NCI-H1105 (cell line): ENCODE measurements at places on chromosomes 1 and 21.

DNA sequence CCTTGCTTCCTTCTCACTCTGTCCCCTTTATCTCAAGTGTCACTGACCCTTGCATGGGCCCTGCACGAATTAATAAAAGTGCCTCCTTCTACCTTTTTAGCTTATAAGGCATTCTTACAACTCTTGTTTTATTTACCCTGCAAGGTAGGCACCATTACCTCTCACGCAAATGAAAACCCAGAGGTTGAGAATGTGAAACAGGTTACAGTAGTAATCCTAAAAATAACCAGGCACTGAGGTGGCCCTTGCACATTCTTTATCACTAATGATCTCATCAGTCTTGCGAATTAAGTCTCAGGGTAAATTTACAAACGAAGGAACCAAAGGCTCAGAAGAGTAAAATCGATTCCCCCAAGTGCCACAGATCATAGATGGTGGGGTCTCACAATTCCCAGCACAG is 3.7 kb downstream of the GLIS1 start:
- DNase-seq = no peak

GRCh38 chr1:182786223-182786994 is 3.2 kb upstream of the NPL start:
- DNase-seq = peak; percentile 36

DNA sequence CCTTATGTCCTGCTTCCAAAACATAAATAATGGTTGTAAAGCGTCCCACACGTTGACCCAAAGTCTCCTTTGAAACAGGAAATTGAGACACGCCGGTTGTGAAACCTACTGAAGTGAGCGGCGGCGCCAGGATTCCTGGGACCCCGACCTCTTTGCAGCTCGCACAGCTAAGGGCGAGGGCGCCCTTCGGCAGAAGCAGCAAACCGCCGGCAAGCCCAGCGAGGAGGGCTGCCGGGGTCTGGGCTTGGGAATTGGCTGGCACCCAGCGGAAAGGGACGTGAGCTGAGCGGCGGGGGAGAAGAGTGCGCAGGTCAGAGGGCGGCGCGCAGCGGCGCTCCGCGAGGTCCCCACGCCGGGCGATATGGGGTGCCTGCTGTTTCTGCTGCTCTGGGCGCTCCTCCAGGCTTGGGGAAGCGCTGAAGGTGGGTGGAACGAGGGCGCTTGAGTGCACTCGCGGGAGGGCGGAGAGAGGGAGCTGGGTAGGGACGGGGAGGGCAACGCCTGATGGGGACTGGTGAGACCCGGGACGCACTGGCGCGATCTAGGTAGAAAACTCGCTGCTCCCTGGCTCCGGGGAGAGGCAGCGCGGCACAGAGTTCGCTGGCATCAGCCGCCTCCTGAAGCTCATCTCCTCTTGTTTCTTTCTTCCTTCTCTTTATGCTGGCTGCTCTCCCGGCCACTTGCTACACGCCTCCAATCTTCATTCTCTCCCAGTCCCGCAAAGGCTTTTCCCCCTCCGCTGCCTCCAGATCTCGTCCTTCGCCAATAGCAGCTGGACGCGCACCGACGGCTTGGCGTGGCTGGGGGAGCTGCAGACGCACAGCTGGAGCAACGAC is at the start of gene CD1D:
Gene CD1D, plus strand, starts transcription at position 155 of the 836 bp plus-strand sequence. Its CDS starts 207 bp downstream, at position 362.
- DNase-seq = peak; percentile 88

DNA sequence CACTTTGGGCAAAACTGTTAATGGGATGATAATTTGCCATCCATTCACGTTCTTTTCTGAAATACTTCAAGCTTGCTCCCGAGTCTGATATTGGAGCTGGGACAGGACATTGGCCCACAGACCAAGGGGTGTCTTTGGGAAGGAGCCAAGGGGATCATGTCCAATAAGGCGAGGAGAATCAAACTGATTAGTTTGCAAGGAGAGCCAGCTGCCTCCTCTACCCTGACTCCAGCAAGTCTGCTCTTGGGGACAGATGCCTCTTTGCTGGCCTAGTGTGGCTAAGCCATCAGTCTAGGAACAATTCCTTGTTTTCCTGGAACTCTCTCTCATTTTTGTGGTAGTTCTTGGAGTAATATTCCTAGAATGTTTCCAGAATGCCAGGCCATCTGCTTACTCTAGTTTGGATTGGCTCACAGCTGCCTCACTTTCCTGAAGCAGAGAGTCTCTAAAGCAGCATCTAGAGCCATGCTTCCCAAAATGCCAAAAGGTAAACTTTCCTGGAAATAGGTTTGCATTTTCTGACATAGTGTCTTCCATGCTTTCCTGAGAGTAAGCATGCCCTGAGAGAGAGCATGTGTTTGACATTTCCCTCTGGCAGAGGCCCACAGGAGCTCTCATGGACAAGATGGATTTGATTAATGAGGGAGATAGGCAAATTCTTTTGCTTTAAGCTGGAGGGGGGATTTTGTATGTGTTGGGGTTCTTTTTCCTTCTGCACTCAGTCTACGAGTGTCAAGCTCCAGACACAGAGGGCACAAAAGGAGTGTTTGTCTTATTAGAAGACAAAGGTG is 145.6 kb downstream of the GDAP2 start:
- DNase-seq = no peak

- no peak for DNase-seq
These were observed 54.0 kb downstream of the LTN1 start for GRCh38 chr21:28938726-28939125.

DNA sequence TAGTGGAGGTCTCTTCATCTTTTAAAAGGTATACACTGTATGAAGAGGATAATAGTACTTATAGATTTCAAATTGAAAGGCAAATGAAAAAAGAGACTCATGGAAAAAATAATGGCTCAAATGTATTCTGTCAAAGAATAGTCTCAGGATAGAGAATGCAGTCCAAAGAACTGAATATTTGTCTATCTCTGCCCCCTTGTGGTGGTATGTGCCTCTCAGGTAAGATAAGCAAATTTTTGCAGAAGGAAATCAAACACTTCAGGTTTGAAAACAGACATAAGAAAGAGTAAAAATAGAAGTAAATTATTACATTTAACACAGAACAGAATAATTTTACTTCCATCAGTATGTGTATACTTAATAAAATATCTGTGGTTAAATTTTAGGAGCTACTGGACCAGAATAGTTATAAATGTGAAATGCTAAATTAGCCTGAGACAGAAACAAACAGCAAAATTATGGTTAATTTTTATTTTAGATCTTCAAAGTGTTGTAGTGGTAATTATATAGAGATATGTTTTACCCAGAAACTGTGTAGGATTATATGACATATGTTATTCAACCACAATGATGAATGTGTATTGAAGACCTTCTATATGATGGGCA is 164.4 kb upstream of the PALMD start:
- DNase-seq = peak; percentile 78

DNA sequence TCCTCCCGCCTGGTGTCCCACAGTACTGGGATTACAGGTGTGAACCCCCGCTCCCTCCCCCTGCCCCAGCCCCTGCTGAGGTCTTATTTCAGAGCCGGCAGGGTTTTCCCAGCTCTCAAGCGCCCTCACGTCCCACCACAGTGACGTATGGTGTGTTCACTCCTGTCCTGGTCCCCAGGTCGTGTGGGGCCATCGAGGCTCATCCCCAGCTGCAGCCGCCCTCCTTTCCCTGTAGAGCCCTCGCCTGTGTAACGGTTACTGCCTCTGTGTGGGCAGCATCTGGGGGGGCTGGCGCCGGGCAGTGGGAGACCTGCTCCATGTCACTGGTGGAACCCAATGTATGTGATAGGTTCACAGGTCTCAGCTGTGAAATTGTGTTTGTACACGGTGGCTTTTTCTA is 23.2 kb downstream of the SKI start:
- DNase-seq = no peak

DNA sequence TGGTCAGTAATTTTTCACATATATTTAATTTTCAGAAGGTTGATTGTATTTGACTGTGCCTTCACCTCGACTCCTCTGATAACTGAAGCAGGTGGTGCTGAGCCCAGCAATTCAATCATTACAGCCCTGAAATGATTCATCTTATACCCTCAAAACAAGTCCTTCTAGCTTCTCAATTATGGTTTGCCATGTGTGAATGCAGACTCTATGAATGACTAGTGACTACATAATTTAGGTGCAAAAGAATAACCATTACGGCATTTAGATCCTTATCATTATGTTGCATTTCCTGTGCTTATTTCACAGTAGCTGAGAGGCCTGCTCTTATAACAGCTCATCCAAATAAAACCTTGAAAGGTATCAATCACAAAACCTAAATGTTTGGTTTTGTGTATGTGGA is 54.0 kb upstream of the COL11A1 start:
- peak; percentile 44 for DNase-seq

DNA sequence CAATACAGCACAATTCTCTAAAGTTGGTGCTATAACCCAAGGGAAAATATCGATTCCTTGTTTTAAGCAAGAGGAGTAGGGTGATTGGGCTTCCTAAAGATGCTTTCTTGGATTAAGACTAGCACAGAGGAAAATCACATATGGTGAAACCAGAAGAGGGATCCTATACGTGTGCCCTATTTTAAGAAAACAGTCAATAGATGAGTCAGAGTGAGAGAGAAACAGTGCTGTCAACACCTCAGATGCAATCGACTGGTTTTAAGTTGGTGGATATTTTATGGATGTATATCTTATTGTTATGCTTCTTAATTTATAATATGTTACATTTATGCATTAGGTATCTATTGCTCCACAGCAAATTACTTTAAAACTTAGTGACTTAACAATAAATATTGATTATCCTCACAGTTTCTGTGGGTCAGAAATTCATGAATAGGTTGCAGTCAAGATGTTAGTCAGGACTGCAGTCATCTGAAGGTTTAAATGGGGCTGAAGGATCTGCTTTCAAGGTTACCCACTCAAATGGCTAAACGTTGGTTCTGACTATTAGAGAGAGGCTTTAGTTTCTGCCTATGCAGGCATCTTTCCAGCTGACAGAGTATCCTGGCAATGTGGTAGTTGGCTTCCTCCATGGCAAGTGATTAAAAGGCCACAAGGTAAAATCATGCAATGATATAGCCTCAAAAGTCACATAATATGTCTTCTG is 61.6 kb upstream of the DEPDC1 start:
- no peak for DNase-seq

DNA sequence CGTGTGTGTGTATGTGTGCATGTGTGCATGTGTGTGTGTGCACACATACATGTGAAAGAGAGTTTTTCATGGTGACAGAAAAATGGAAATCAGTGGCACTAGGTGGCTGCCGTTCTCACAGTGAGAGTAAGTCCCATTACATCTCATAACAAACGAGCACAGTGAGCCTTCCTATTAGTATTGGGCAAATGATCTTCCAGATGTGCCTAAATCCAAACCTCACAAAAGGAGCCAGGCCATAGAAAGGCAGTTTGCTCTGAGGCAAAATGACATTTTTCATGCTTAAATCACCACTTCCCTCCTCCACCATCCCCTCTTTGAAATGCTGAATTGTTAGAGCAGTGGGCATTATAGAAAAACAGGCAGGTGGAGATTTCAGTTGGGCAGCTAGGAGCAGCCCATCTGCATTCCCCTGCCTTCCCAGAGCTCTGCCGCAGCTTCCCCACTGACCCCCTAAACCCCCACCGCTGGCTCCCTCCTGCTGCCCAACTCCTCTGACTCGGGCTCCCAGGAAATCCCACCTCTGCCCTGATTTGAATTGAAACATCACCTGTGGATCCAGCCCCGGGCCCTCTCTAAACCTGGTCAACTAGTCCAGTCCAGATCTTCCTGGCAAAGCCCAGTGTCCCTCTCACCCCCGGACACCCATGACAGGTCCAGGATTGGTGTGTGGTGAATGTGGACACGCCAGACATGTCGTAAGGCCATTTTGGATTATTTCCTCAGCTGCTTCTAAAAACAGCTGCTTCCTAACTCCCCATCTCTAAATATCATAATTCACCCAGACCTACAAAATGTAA is 190.5 kb downstream of the SEC16B start:
- DNase-seq = no peak

GRCh38 chr1:110604586-110605148 is 1.5 kb downstream of the KCNA2 start:
- no peak for DNase-seq

DNA sequence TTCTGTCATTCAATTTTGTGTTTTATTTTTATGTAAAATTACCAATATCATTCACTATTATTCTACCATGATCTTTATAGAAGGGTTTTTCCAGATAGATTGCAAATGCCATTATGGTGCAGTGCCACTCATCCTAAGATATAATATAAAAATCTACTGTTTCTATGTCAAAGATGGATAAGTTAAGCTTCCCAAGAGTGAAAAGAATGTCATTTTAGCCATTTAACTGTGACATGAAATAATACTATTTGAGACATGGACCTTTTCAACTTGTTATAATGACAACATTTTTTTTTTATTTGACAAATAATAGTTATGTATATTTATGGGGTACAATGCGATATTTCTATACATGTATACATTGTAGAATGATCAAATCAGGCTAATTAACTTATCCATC is 224.3 kb downstream of the RPS6KC1 start:
- DNase-seq = no peak

- DNase-seq = peak; percentile 37
These were observed 3.2 kb upstream of the RXFP4 start for GRCh38 chr1:155938220-155938627.

- DNase-seq = no peak
These were observed 95.5 kb downstream of the SSBP3 start for GRCh38 chr1:54310439-54311328.

GRCh38 chr1:171251042-171251951 is 3.0 kb downstream of the FMO1 start:
- DNase-seq = peak; percentile 51

DNA sequence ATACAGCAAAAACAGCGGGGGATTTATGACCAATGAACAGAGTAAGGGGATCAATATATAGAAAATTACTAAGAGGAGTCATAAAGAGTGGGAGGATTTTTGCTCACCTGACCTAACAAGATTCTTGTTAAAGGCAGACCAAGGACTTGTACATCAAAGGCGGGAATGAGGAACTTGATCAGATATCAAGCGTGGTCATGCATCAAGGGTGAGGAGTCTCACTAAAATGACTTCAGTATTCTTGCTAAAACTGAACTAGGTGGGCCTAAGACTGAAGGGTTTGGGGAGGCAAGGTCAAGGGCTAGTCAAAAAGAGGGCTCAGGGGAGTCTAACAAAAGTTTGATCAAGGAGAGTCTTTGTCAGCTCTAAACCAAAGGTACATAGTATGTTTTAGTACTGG is 2.1 kb downstream of the MOV10 start:
- no peak for DNase-seq

DNA sequence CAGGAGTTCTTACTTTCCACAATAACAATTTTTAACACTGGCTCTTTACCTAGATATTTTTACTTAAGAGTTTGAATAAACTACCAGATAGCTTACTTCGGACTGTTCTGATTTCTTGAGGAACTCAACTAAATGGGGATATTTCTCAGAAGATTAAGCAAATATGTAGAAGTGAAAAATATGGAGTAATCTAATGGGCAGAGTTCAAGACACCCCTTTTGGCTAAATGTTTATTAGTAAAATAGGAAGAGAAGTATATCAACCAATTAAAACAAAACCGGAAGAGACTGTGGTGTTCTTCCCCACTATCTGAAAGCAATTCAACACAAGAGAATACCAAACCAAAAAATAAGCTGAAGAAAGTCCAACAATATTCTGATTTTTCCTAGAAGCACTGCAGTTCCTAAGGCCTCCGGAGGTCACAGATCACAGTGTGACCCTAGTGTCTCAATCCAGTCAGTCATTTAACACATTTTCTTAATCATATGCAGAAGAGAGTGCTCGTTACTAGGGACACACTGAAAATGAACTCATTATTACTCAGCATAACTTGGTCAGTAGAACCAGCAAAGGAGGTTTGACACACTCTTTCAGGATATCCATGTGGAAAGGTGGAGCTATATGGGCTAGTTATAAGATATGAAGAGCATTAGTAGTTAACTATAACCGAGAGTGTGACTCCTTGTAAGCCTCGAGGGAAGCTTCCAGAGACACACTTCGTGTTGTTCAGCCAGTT is 5.2 kb downstream of the SIPA1L2 start:
- no peak for DNase-seq

- no peak for DNase-seq
These were observed 152.9 kb downstream of the PGBD5 start for GRCh38 chr1:230273141-230273710.
